ENCODE measurements at places on chromosomes 3 and 15. TPM values are rescaled to one million over a fixed set of nuclear protein-coding genes. Genes with fewer than 3 reads are reported as not detected.

DNA sequence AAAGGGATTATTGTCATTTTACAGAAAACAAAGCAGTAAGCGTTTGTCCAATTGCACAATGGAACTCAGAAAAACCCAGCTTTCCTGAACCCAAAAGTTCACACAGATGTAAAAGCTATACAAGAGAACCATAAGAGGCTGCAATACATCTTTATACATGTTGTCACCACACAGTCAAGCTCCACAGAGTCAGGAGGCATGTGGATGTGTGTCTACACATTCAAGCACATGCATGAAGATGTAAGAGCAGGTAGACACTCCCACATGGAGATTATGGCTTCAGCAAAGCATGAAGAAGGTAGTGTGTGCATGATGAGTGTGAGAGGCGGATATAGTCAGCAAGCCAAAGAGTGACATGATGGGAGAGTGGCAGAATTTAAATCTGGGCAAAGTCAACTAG lies 124.7 kb upstream of the THBS1 start:
- no peak for DNase-seq

GRCh38 chr3:163957072-163957471 lies 1121.2 kb downstream of the SI start:
- DNase-seq: no peak

Gene MRPS25
- 56.2 TPM for total RNA-seq

Gene COL6A5
- total RNA-seq: 0.04 TPM

Gene CSPG5
- total RNA-seq: 5.7 TPM

Data from H9 (cell line).